Right cardiac atrium (tissue), 5 donors: ENCODE measurements at places on chromosomes 12 and 14. TPM values are rescaled to one million over a fixed set of nuclear protein-coding genes. Genes with fewer than 3 reads are reported as not detected.
A peak's percentile ranks its signal among the peaks of the same experiment; 100 is the strongest.

DNA sequence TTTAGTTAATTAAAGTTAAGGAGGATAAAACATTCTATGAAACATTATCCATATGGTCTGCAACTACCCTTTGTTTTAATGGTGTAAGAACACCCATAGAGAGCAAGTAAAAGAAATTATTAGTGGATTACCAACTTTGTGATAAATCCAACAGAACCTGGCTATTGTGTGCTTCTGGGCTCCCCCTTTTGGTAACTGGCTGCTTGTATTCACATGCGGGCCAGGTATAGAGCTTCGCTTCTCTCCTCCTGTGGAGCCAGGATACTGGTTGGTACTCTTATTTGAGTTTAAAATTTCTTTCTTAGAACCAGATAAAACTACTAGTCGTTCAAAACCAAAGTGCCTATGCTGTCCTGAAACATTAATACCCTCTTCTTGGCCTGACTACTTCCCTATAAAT is 81.0 kb downstream of the PTPRR start:
- DNase-seq, result no peak

GRCh38 chr12:90253136-90253535 is 544.5 kb upstream of the ATP2B1 start:
- DNase-seq, result no peak

DNA sequence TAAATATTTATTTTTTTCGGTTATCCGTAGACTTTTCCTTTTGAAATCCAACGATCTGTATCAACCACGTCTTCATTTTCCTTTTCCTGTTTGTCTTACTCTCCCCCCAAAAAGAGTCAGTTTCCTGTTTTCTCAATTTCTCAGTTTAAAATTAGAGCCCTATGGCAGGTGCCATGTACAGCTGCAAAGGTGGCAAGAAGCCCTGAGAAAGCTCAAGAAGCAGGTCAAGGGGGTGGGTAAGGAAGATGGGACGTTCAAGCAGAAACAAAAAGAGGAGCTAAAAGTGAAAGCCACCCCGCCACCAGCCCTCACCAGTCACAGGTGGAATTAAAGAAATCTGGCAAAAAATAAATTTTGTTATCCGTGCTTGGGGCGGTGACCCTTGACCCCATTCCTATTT is 26.7 kb downstream of the SLC35E3 start:
- DNase-seq, result no peak

GRCh38 chr14:81450100-81450531 is 50.0 kb upstream of the STON2 start:
- peak; percentile 87 for DNase-seq

GRCh38 chr12:122992386-122992785 is 11.9 kb downstream of the ARL6IP4 start:
- no peak for DNase-seq

GRCh38 chr14:40410708-40411107 is 978.5 kb upstream of the FBXO33 start:
- no peak for DNase-seq

GRCh38 chr12:109925185-109925840 is 25.2 kb downstream of the TCHP start:
- DNase-seq, result no peak

The SAMD15 gene
- total RNA-seq, result 0.39 TPM
